ENCODE measurements at places on chromosomes 13 and 19. TPM values are rescaled to one million over a fixed set of nuclear protein-coding genes. Genes with fewer than 3 reads are reported as not detected.

KRTDAP gene
- not detected for total RNA-seq

ZNF583 gene
- total RNA-seq: 5.8 TPM

EFNA2 gene
- not detected for total RNA-seq

NDUFB7 gene
- total RNA-seq: 382 TPM

ZNF675 gene
- total RNA-seq: 9.5 TPM

TSHZ3 gene
- total RNA-seq: 0.60 TPM
